ENCODE measurements at places on chromosomes 4 and X.

DNA sequence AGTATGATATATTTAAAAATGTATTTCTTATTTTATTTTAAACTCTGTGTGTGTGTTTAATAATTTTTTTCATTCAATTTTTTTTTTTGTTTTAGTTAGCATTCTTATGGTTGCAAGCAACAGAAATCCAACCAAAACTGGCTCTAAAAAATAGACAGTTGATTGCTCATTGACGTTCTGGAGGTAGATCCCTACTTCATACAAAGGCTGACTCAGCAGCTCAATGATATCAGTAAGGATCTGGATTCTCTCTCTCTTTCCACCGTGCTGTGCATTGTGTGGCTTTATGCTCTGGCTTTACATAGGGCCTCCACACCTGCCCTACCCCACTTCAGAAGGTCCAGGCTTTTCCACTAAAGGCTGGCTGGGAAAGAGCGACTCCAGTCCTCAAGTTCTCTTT, 117.8 kb downstream of the UCHL1 start:
- DNase-seq, result no peak

DNA sequence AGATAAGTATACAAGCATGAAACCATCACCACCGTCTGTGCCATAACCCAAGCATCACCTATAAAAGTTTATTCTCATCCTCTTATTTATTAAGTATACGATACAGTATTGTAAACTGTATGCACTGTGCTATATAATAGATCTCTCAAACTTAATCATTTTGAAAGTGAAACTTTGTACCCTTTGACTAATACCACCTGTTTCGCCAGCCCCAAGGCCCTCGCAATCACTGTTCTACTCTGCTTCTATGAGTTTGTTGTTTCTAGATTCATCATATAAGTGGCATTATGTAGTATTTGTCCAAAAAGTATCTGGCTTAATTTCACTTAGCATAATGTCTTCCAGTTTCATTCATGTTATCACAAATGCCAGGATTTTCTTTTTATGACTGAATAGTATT, 72.1 kb upstream of the DOCK11 start:
- DNase-seq, result no peak

DNA sequence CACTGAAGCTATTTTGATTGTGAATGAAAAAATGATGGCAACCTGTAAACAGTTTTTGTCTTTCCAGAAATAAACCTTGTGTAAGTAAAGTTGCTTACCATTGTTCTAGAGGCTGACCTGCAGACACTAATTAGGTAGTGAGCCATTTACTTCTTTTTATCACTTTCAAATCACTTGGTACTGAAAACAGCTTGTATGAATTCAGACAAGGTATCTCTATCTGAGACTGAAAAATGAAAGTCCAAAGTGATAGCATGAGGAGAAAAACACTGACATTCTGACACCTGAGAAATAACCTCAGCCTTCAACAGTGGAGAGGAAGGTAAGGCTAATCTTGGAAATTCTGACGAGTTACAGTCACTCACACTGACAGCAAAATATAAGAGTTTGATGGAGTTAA, 238.8 kb downstream of the GPC3 start:
- DNase-seq, result no peak

- DNase-seq, result no peak
Measured at GRCh38 chrX:63434665-63435064, 83.5 kb upstream of the SPIN4 start.

- DNase-seq, result no peak
Measured at GRCh38 chr4:124025428-124025827, 628.8 kb downstream of the SPRY1 start.

GRCh38 chr4:111542056-111542455, 603.2 kb upstream of the FAM241A start:
- no peak for DNase-seq

GRCh38 chrX:48021026-48021900, 14.5 kb downstream of the SPACA5 start:
- DNase-seq, result peak; percentile 75

DNA sequence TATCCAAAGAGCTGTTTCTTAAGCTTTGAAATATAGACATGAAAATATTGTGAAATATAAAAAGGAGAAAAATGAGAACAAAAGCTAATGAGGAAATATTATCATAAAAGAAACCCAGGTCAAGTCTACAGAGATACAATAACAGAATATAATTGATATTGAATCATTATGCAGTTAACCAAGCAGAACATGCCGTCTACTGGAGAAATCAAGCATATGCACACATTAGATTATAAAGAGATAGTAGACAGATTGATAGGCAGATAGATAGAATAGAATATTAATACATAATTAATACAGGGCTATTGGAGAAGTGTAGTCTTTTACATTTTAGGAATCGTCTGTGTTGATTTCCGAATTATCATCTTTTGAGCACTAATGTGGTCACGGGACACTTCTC, 208.5 kb downstream of the EPHA5 start:
- no peak for DNase-seq

DNA sequence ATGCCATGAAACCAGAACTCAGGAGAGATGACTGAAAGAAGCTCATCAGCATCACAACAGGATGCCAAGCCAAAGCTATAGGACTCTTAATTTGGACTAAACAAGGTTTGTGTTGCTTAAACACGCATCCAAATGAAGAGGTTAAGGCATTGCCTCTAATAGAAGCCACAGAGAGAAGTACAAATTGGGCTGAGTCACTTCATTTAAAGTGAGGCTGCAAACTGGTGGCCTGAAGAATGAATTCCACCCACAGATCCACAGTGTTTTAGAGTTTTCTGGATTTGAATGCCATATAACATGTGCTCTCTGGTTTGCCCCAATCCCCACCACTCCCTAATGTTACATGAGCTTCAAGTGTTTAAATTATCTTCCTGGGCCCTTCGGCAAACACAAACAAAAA, 103.5 kb downstream of the FIP1L1 start:
- DNase-seq, result no peak

- DNase-seq, result no peak
Measured at GRCh38 chr4:1792832-1793495, at the start of gene FGFR3. Gene FGFR3 (plus strand): TSS chr4:1793293. CDS start chr4:1793935, 642 bp downstream.

GRCh38 chr4:144967161-144967560, 130.8 kb downstream of the ANAPC10 start:
- DNase-seq, result no peak

DNA sequence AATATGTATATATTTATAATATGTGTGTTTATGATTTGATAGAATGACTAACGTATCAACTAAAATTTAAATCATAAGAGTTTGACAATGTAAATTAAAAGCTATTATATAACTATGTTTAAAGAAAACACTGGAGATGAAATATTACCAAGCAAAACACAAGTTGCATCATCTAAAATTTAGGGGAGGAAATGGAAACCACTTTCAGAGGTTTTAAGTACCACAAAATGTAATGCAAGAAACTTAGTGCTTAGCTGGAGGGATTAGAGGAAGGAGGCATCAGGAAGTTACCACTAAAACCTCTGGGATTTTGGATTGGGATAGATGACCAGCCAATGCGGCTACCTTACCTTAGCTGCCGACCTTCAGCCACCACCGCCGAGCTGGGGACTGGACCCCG, 1192.1 kb upstream of the PRKX start:
- no peak for DNase-seq

DNA sequence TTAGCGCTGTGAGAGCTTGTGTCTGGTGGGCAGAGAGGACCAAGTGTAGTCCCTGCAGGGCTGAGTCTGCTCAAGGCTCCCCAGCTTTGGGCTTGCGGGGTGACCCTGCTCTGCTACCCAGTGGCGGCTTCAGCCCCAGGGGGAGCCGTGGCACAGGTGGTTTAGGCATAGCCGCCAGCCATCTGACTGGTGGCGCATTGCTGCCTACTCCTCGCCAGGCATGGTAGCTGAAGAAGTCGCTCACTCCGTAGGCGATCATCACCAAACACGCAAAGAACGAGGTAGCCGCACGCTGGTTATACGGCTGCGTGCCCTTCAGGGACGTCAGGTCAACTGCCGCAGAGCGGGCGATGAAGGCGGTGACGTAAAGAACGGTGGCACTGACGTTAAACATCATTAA, 180.7 kb upstream of the DIPK2B start:
- no peak for DNase-seq

GRCh38 chr4:98994474-98995182, 893 bp upstream of the METAP1 start:
- no peak for DNase-seq

DNA sequence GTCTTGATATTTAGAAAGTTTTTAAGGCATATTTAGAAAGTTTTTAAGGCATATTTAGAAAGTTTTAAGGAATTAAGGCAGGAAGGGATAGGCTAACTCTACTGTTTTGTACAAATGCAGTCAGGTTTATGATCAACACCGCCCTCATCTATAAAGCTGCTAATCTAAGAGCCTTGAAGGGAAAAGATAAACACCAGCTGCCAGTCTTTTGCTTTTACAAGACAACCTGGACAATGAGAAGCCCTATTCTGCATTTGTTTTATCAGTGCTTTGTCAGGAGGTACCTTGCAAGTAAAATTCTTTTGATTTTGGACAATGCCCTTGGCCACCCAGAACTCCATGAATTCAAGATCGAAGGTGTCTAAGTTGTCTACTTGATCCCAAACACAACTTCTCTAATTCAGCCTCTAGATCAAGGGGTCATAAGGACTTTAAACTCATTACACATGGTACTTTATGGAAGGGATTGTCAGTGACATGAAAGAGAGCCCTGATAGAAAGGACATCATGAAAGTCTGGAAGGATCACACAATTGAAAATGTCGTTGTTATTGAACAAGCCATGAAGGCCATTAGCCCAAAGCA, 39.8 kb downstream of the IL15 start:
- DNase-seq, result no peak

DNA sequence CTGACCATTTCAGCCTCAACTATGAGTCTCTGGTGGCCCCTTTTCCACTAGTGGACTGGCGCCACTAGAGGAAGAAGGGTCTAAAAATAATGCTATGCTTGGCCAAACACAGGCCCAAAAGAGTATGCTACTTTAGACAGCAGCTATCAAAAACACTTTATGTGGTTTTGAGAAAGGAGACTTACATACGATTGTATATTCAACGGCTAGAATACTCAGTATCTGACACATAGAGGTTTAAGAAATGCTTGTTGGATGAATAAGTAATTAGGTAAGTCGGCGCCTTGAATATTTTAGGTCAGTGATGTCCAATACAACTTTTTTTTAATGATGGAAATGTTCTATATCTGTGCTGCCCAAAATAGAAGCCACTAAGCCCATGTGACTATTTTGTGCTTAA, 25.7 kb upstream of the TMPRSS11A start:
- DNase-seq, result no peak

GRCh38 chr4:86223472-86223871, 136.4 kb downstream of the MAPK10 start:
- no peak for DNase-seq

GRCh38 chr4:16764622-16765021, 133.8 kb downstream of the LDB2 start:
- DNase-seq, result no peak

DNA sequence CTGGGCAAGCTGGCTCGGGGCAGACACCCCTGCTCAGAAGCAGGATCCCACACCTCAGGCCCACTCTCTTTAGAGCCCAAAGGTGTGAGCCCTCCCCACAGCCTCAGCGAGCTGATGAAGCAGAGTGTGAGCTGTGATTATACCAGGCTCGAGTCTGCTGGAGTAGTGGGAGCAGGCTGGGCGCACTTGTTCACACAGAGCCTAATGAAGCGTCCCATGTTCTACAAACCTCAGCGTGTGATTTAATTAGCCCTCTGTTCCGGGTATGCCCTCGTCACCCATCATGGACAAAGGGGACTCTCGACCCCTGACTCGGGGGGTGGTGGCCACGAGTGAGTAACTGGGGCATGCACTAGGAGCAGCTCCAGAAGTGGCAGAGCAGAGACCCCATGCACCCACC, 62.3 kb downstream of the PPP2R2C start:
- DNase-seq, result no peak

- DNase-seq, result no peak
Measured at GRCh38 chrX:31435592-31435991, 363.8 kb upstream of the FTHL17 start.

DNA sequence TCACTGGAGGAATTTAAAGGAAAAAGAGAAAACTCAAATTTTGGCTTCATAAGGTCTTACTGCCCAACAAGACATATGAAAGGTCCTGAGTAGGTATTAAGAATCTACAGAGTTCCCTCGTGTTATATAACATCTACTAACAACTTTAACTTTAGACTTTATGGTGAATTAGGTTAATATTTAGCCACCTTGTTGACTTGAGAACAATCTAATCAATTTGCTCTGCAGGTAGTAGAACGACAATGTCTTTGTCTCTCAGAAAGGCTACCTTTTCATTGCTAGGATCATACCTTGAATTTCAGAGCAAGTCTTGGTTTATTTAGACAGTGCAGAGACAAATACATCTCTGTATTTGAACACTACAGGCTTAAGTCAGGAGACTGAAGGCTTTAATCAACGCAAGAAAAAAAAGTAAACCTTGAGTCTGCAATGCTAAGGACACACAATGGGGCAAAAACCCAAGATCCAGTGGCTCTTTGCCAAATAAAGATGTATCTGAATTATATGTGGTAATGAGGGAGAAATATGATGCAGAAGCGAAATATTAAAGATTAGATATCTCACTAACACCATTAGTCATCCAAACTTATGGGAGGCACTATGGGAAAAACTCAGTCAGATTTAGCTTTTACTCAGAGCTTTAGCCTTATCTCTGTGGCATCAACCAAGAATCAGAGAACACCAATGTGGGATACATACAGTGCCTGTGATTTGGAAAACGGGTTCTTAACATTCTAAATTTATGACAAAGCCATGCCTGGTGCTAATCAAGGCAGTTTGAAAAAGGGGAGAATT, 93.6 kb upstream of the FTHL17 start:
- DNase-seq, result no peak

DNA sequence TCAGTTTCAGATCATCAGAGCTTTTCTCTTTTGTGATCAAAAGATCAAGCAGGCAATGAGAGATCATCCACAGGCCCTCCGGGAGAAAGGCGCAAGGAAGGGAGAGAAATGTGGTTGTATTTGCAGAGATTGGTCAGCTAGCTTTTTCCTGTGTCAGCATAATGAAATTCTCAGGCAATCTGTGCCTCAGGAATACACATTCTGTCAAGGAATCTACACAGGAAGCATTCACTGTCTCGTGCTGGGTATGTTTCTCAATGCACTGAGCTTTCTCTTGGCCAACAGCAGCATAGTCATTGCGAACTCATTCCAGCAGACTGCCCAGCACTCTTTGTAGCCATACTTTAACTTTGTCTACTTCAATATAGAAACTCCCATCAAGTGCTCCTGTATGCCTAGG, 413.7 kb downstream of the PPP3CA start:
- DNase-seq, result no peak

DNA sequence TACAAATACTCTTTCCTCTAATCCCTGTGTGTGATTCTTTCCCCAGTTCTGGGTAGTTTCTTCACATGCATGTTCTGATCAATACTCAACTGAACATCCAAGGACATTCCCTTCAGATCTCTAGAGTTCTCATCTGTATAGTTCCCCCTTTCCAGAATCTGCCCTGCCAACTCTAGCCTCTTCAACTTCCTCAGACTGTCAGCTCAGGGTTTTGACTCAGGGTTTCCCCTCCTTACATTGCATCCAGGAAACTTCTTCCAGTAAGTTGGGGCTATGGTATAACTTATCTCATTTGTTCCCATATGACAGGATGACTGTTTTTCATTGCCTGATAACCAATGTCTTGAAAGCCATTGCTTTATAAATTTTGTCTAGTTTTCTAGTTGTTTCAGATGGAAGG, 14.2 kb upstream of the ANKRD17 start:
- DNase-seq, result no peak

GRCh38 chrX:2500803-2501558, at the start of the genes DHRSX and ZBED1:
Gene DHRSX (minus strand): TSS chrX:2500976. CDS start chrX:2500925, 51 bp downstream.
Gene ZBED1 (minus strand): TSS chrX:2500976. CDS start chrX:2490719, 10,257 bp downstream.
- peak; percentile 38 for DNase-seq

- DNase-seq, result no peak
Measured at GRCh38 chr4:178602833-178603232, 1160.6 kb upstream of the AGA start.

Data from CD4-positive, alpha-beta T cell treated with Interleukin-15 for 4 hours (primary cell).